ENCODE measurements at places on chromosomes 4 and X.

- DNase-seq: no peak
These were observed 223.0 kb upstream of the GALNT7 start for GRCh38 chr4:172945611-172946010.

GRCh38 chr4:21819086-21819485 lies 129.5 kb downstream of the KCNIP4 start:
- no peak for DNase-seq

DNA sequence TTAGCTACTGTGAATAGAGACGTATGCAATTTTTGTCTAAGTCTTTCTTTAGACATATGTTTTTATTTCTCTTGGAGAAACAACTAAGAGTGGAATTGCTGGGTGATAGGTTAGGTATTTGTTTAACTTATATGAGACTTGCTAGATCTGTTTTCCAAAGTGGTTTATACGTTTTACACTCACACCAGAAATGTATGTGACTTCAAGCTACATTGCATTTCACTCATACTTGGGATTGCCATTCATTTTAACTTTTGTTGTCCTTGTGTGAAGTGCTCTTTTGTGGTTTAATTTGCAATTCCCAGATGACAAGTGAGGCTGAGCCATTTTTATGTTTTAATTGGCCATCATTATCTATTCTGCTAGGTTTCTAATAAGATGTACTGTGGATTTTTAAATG lies 817.2 kb downstream of the GLUD2 start:
- no peak for DNase-seq

DNA sequence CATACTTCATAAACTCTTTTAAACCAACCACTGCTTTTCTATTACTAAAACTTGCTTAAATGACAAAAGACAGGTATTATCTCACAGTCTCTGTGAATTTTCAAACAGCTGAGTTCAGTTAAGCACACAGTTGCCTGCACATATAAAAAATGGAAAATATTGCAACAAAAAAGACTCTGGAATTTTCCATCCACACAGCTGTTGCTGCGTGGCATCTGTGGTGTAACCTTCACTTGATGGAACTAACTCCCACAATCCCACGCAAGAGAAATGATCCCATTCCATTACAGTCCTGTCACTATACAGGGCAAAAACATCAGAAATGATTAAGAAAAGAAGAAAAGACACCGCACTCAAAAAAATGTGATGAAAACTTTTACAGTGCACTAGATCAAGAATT lies 149.8 kb upstream of the TBL1X start:
- no peak for DNase-seq

DNA sequence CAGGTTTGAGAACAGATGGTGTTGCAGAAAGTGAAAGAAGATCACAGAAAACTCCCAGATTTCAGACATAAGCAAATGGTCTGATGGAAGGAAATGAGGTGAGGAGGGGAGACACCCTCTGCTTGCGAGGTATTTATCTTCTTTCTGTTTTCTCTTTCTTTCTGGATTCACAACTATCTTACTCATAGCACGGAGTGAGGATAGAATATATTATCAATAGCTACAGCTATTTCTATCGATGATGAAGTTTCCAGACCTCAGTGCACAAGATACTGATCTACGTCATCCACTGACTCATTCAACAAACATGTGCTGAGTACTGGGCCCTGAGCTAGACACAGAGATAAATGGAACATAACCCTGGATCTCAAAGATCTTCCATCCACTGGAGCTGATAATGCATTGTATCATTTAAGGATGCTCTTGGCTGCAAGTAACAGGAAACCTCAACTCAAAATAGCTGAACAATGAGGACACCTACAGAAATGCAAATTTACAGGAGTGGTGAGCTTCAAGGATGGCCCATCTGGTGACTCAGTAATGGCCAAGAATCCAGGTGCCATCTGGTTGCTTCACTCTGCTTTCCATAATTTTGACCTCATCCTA lies 21.2 kb downstream of the SLC2A9 start:
- DNase-seq: no peak

DNA sequence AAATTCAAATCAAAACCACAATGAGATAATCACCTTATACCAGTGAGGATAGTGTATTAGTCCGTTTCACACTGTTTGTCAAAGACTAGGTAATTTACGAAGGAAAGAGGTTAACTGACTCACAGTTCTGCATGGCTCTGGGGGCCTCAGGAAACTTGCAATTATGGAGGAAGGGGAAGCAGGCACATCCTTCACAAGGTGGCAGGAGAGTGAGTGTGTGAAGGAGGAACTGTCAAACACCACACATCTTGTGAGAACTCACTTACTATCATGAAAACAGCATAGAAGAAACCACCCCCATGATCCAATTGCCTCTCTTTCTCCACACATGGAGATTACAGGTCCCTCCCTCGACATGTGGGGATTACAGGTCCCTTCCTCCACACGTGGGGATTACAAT lies 54.7 kb upstream of the TRPC5 start:
- no peak for DNase-seq

DNA sequence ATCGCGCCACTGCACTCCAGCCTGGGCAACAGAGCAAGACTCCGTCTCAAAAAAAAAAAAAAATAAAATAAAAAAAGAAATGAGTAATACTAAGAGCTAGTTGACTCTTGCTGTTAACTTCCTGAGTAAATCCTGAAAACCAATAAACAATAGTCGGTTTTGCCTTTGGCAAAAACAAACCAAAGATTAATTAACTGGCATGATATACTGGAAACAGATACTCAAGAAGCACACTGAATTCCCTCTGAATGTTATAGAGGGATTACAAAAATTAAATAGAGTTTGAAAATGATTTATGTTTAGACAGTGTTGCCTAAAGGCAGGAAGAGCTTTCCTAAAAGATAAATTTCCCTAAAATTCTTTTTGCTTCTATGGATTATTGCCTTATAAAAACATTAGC lies 1702.3 kb downstream of the STIM2 start:
- DNase-seq: no peak

DNA sequence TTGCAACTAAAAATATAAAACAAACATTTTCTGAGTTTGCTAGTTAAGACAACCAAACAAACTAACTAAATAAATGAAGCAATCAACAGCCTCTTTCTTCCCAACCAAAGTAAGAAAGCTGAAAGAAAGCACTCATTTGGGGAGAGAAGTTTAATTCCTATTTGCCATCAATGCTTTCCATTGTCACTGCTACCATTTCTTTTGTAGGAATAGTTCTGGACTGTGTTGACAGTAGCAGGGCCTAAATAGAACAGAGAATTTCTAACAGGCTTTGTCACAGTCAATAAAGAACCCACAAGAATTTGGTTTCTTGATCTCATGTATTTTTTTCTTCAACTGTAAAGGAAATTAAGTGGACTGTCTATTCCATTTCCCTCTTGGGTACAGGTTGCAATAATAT lies 1886.4 kb upstream of the TENM3 start:
- DNase-seq: no peak

GRCh38 chr4:100849319-100849718 lies 331.5 kb upstream of the EMCN start:
- DNase-seq: no peak

GRCh38 chrX:23953908-23954269 lies 46.1 kb downstream of the CXorf58 start:
- no peak for DNase-seq

DNA sequence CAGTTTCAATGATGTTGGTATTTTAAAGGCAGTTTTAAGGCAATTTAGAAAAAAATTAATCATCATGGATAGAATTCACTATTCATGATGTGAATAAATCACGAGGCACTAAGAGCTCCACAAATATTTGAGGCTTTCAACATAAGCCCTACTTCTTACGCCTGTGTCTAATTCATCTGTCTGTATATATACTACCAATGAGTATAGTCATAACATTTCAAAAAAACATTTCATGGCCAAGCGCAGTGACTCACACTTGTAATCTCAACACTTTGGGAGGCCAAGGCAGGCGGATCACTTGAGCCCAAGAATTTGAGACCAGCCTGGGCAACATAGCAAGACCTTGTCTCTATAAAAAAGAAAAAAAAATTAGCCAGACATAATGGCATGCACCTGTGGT lies 56.5 kb downstream of the FBXL5 start:
- no peak for DNase-seq

GRCh38 chrX:75748431-75748830 lies 36.6 kb downstream of the MAGEE2 start:
- no peak for DNase-seq

GRCh38 chr4:6355052-6355451 lies 85.4 kb downstream of the WFS1 start:
- DNase-seq: no peak

DNA sequence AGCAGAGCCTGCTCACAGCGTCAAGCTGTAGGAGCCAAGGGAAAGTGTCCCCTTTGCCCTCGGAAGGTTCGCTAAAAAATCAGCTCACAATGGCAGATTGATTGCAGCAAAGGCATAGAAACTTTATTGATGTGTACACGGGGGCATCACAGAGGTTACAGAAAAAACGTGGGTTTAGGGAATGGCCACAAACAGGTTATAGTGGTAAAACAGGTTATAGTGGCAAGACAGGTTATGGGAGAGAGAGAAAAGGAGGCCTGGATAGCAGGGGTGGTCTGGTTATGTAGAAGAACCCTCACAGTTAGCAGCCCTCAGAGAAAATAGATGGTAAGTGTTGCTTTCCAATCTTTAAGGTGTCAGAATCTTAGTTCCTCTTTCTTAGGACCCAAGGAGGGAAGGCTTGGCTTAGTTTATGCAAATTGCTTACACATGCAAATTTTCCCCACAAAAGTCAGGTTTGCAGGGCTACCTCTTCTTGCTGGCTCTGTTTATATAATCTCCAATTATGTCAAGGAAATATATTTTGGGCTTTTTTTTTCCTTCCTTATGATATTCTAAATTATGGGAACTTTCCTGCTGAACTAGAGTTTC lies 113.7 kb downstream of the BMP15 start:
- no peak for DNase-seq

GRCh38 chr4:121686255-121686654 lies 10.5 kb downstream of the ANXA5 start:
- DNase-seq: no peak

DNA sequence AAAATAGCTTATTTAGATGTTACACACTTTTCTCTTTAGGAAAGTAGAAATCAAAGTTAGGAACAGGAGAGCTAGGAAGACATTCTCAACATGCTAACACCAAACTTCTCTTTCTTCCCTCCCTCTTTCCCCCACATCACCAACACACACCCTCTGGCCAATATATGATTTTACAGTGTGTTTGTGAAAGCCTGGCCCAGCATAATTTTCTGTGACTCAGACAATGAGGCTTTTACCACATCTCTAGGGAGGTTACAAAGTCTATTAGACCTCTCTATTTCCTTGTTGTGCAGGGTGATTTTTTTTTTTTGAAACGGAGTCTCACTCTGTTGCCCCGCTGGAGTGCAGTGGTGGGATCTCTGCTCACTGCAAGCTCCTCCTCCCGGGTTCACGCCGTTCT lies 189.9 kb downstream of the AASDH start:
- no peak for DNase-seq

- DNase-seq: no peak
These were observed 5.5 kb downstream of the PNMA3 start for GRCh38 chrX:153061732-153062131.

DNA sequence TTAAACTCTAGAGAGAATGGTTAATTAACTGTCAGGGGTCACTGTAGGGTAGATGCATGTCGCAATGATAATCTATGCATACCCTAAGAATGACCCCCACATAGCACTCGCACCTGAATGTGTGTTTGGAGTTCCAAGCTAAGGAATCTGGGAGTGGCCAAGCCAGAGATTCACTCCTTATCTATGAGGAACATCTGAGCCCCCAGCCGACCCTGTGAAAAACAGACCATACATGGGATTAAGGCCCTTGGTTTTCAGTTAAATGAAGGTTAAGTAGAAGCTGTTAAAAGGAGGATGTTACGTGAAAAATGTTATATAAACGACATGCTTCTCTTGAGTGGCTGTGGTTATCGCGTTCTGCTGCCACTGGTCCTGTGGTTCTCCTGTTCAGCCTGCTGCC lies 147.2 kb downstream of the RELL1 start:
- DNase-seq: no peak

DNA sequence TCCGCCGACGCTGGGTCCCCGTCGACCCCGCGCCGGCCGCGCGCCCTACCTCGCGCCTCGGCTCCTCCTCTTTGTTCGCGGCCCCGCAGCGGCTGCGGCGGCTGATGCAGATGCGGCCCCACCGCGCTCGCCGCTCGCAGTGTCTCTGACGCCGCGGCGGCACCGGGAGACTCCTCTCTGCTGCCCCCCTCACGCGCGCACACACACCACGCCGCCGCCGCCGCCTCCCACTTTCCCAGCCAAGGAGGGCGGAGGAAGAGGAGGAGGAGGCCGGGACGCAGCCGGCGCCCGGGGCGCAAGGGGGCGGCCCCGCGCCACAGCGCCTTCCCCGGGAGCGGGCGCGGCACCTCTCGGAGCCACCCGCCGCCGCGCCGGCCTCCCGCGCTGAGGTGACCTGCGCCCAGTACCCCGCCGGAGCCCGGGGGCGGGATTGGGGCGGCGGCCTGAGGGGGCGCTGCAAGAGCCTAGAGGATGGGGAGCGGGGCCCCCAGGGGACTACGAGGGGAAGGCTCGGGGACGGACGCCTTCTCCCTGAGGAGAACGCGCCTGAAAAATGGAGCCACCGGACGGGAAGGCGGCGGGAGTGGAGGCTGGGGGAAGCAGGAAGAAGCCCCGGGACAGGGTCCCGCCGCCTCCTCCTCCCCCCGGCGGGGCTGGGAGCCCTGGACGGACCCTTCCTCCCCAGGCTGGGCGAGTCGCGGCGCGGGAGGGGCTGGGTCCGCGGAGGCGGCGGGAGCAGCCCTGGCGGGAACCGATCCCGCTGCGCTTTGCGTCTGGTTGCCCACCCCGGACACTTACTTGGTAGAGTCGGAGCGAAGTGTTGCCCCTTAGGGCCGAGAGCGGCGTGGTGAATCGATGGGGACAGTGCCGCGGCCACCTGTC lies at the start of gene SH3RF1:
TSS of gene SH3RF1 (minus strand) at position 147 of the 882 bp plus-strand sequence. CDS start 1,744 bp downstream, outside the sequence.
- DNase-seq: peak; percentile 73

GRCh38 chr4:145217349-145217748 lies 37.0 kb upstream of the OTUD4 start:
- no peak for DNase-seq

DNA sequence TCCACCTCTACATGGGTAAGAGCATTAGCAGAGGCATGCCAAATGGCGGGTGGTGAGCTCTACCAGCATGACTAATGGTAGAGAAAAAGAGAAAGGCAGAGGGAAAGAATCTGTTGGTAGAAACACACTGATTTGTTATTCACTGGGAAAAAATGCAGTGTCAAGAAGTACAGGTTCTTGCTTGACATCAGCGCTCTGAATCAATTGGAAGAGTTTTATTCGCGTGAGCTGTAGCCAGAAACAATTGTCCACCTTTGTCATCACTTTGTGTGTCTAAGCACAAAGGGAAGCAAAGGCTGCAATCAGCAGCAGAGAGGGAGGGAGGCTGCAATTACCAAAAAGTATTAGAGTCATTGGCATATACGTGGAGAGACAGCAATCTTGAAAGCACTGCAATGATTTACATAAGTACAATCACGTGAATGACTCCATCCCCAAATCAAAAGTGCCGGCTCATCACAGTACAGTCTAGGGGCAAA lies 67.7 kb upstream of the HS3ST1 start:
- DNase-seq: no peak

GRCh38 chr4:83569987-83570386 lies 34.1 kb downstream of the GPAT3 start:
- no peak for DNase-seq

- no peak for DNase-seq
These were observed 15.7 kb upstream of the DUSP21 start for GRCh38 chrX:44828008-44828605.

Measured in mesothelial cell of epicardium (in vitro differentiated cells).